ENCODE measurements at places on chromosomes 16 and 17. TPM values are rescaled to one million over a fixed set of nuclear protein-coding genes. Genes with fewer than 3 reads are reported as not detected.

Gene CRHR1
- not detected for total RNA-seq

Gene MPP3
- total RNA-seq = not detected

Gene PRR35
- total RNA-seq = 0.12 TPM

Gene TBC1D3I
- total RNA-seq = 2.1 TPM

Gene TEX19
- total RNA-seq = not detected

Gene HOXB13
- total RNA-seq = not detected

Gene ZNRF1
- 89.7 TPM for total RNA-seq

Gene CLDN7
- total RNA-seq = 1.1 TPM

Gene HCRT
- not detected for total RNA-seq

Gene B4GALNT2
- total RNA-seq = not detected

Gene OR4D1
- not detected for total RNA-seq

Gene HBA2
- total RNA-seq = not detected

GRCh38 chr16:3152277-3152990 lies 17.6 kb downstream of the ZNF213 start:
- H3K27me3 ChIP-seq = no peaks in the 10 kb centered on the region
- no peaks in the 10 kb centered on the region for H3K36me3 ChIP-seq
- H3K4me3 ChIP-seq = peak overlapping the region; percentile 81
- peak; percentile 88 for DNase-seq

GRCh38 chr17:78142119-78142861 lies 3.9 kb upstream of the C17orf99 start:
- peaks cover 34% of the 10 kb centered on the region for H3K4me1 ChIP-seq
- no peaks in the 10 kb centered on the region for H3K27me3 ChIP-seq
- no peak overlapping the region for H3K27ac ChIP-seq
- no peak overlapping the region for H3K4me3 ChIP-seq
- DNase-seq = no peak

DNA sequence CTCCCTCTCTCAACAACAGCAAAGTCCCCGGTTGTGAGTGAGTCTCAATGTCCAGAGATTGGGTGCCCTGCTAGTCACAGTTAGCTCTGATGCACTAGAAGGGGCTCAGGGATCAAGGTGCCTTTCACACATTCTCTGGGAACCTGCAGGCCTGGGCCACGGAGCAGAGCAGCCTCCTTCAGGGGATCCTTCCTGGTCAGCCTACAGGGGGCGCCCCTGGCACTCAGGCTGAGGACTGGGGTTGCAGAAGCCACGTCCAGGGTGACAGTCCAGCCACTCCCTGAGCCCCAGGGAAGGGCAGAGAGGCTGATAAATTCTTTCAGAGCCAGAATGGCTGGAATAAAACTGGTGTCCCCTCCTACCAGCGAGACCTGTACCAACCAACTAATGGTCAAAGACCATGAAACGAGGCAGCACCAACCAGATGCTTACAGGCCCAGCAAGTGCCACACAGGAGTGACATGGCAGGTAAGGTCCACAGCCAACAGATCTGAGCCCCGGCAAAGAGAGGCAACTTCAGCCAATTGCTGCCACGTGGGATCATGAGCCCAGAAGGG lies 43.5 kb downstream of the ST3GAL2 start:
- H3K27me3 ChIP-seq = no peaks in the 10 kb centered on the region
- no peaks in the 10 kb centered on the region for H3K36me3 ChIP-seq
- no peaks in the 10 kb centered on the region for H3K4me1 ChIP-seq
- H3K27ac ChIP-seq = no peak overlapping the region
- peak; percentile 74 for DNase-seq
- H3K4me3 ChIP-seq = no peak overlapping the region

- no peak overlapping the region for H3K27ac ChIP-seq
- H3K4me3 ChIP-seq = no peak overlapping the region
- H3K36me3 ChIP-seq = no peaks in the 10 kb centered on the region
- no peak for DNase-seq
- peaks cover 53% of the 10 kb centered on the region for H3K27me3 ChIP-seq
These were observed 133.2 kb upstream of the AXIN2 start for GRCh38 chr17:65694601-65695000.

DNA sequence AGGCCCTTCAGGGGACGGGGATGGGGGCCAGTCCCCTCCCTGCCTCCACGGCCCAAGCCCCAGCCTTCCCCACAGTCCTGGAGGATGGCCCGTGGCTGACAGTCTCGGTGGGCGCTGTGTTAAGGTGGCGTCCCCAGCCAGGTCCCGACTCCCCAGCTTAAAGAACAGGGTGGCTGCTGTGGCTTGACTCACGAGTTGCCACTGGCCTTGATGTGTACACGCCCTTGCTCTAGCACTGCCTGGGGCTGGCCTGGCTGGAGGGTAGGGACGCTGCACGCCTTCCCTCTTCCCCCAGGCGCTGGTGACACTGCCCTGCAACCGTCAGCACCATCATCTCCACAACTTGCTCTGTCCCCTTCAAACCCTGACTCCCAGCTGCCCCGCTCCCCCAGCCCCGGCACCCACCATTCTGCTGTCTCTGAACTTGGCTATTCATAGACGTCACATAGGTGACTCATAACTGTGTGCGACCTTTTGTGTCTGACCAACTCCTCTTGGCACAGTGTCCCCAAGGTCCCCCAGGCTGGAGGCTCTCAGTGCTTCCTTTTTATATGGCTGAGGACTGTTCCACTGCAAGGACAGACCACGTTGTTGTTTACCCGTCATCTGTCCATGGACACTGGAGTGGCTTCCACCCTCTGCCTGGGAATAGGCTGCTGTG lies 6.3 kb downstream of the GNPTG start:
- peak; percentile 54 for DNase-seq
- peaks cover 15% of the 10 kb centered on the region for H3K4me1 ChIP-seq
- H3K4me3 ChIP-seq = no peak overlapping the region
- no peak overlapping the region for H3K27ac ChIP-seq
- no peaks in the 10 kb centered on the region for H3K36me3 ChIP-seq

DNA sequence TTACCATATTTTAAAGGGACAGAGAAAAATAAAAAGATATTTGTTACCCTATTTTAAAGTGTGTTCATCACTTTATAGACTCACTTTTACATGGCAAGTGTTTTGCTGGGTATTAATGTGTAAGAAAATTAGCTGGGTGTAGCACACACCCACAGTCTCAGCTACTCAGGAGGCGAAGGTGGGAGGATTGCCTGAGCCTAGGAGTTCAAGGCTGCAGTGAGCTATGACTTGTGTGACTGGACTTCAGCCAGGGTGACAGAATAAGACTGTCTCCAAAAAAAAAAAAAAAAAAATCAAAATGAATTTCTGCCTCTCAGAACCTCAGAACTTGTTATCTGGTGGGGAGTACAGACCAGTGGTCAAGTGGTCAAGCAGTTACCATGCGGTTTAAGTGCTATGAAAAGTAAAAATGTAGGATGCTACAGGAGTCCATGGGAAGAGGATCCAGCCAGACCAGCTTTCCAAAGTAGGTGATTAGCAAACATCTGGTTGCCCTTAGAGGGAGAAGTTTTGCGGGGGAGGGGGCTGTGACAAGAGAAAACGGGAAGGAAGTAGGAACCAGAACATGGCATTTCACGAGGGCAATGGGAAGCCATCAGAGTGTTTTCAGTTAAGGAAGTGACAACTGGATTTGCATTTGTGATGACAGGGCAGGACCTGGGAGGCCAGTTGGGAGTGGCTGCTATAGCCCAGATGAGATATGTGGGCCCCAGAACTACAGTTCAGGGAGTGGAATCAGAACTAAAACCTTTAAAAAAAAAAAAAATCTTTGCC lies 13.9 kb downstream of the CNEP1R1 start:
- H3K4me3 ChIP-seq = no peak overlapping the region
- H3K4me1 ChIP-seq = peaks cover 19% of the 10 kb centered on the region
- H3K27me3 ChIP-seq = peaks cover 10% of the 10 kb centered on the region
- DNase-seq = no peak
- H3K36me3 ChIP-seq = no peaks in the 10 kb centered on the region

- H3K4me3 ChIP-seq = peak overlapping the region; percentile 78
- H3K27me3 ChIP-seq = peaks cover 10% of the 10 kb centered on the region
- peak overlapping the region; percentile 76 for H3K27ac ChIP-seq
- H3K4me1 ChIP-seq = peaks cover 24% of the 10 kb centered on the region
- peaks cover 20% of the 10 kb centered on the region for H3K36me3 ChIP-seq
These were observed 485 bp downstream of the DYNLL2 start for GRCh38 chr17:58083491-58084316.

DNA sequence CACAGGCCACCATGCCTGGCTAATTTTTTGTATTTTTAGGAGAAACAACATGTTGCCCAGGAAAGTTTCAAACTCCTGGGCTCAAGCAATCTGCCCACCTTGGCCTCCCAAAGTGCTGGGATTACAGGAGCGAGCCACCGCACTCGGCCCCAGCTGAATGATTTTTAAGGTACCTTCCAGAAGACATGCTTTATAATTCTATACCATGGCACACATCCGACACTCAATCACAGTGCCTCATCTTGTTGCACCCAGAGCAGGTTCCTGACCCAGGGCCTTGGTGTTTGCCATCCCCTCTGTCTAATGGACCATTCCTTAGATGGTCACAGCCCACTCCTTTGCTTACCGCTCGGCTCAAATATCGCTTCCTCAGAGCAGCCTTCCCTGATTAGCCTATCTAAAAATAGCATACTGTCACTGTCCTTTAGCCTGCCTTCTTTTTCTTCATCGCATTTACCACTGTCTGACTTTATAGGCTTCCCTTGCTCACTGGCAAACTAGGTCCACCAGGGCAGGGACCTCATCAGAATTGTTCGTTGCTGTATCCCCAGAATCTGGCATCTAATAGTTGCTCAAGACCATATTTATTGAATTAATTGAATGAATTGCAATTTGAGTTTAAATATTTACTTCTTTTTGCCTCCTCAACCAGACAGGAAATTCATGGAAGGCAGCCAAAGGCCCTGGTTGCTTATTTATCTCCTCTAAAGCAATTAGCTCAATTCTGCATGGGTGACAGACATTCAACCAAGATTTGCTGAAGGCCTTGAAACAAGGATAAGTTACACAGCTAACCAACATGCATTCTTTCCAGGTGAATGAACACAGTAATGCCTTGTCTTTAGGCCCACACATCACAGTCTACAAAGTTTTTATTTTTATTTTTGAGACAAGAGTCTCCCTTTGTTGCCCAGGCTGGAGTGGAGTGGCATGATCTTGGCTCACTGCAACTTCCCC lies 6.3 kb upstream of the TENT4B start:
- H3K36me3 ChIP-seq = no peaks in the 10 kb centered on the region
- H3K4me1 ChIP-seq = peaks cover under 1% of the 10 kb centered on the region
- no peak overlapping the region for H3K4me3 ChIP-seq
- H3K27me3 ChIP-seq = no peaks in the 10 kb centered on the region

- no peaks in the 10 kb centered on the region for H3K4me1 ChIP-seq
- H3K27ac ChIP-seq = no peak overlapping the region
- no peak for DNase-seq
- H3K27me3 ChIP-seq = no peaks in the 10 kb centered on the region
These were observed 412.0 kb downstream of the TMEM114 start for GRCh38 chr16:8178271-8178670.

- no peaks in the 10 kb centered on the region for H3K4me1 ChIP-seq
- H3K27ac ChIP-seq = no peak overlapping the region
- DNase-seq = no peak
- peaks cover 11% of the 10 kb centered on the region for H3K27me3 ChIP-seq
These were observed 177.6 kb upstream of the AXIN2 start for GRCh38 chr17:65739034-65739433.

- no peak overlapping the region for H3K4me3 ChIP-seq
- no peak overlapping the region for H3K27ac ChIP-seq
- H3K4me1 ChIP-seq = no peaks in the 10 kb centered on the region
- H3K27me3 ChIP-seq = peaks cover 7% of the 10 kb centered on the region
These were observed 52.4 kb upstream of the ETV4 start for GRCh38 chr17:43598357-43599045.

DNA sequence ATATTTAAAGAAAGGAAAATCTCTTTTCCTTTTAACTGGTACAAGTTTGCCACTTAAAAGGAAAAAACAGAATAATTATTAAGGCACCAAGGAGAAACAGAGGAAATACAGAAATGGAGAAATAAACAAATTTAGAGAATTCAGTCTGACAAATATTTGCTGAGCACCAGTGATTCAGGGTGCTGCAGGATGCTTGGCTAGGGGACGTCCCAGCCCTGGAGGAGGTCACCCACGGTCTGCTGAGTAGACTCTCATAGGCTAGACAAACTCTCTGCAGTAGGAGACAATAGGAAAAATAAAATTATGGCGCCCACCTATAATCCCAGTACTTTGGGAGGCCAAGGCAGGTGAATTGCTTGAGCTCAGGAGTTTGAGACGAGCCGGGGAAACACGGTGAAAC lies 15.9 kb downstream of the C1QTNF1 start:
- H3K36me3 ChIP-seq = no peaks in the 10 kb centered on the region
- peaks cover 7% of the 10 kb centered on the region for H3K27me3 ChIP-seq
- H3K4me1 ChIP-seq = peaks cover 7% of the 10 kb centered on the region
- H3K27ac ChIP-seq = no peak overlapping the region

Measured in natural killer cell treated with Interleukin-12 subunit alpha and Interleukin-12 subunit beta and Interleukin-15 and Interleukin-18, amount 100 ng/mL, for 72 hours (primary cell).